Fibroblast of the conjunctiva (primary cell): ENCODE measurements at places on chromosomes 3 and 15.

DNA sequence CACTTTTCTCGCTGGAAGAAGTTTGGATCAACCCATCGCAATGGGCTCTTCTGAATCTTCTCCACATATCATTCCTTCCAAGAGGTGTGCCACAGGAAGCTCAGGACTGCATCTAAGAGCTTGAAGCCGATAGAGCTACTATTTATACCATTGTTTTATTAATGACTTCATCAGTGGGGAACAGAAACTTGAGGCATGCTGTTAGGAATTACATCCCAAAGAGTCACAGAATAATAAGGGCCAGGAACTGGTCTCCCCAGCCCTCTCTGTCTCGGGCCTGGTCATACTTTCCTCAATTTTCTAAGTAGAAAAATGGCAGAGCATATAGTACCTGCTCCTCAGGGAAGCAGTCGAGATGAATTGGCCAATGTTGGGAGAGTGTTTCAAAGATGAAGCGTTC, 16.9 kb upstream of the C15orf61 start:
- DNase-seq = no peak

DNA sequence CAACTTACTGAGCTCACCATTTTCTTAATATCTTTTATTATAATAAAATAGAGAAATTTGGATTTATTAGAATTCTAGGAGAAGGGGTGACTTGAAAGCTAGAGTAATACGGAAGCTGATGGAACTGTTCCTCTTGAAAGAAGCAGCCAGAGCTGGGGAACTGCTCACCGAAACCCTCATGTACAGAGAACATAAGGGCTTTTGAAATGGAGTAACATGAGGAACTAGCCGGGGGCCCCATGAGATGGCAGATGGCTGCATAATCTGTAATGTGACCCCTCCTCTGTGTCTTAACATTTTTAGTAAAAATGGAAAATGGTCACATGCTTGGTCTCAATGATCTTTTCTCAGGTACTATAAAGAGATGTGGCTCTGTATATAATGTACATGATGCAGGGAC, 15.7 kb upstream of the DYNC1LI1 start:
- DNase-seq = no peak

GRCh38 chr15:40075298-40076044, 33.2 kb downstream of the BMF start:
- no peak for DNase-seq

- DNase-seq = no peak
These were observed 86.4 kb downstream of the LRTM1 start for GRCh38 chr3:54841471-54841870.

- no peak for DNase-seq
These were observed 456.0 kb downstream of the TUSC7 start for GRCh38 chr3:117165601-117166051.

DNA sequence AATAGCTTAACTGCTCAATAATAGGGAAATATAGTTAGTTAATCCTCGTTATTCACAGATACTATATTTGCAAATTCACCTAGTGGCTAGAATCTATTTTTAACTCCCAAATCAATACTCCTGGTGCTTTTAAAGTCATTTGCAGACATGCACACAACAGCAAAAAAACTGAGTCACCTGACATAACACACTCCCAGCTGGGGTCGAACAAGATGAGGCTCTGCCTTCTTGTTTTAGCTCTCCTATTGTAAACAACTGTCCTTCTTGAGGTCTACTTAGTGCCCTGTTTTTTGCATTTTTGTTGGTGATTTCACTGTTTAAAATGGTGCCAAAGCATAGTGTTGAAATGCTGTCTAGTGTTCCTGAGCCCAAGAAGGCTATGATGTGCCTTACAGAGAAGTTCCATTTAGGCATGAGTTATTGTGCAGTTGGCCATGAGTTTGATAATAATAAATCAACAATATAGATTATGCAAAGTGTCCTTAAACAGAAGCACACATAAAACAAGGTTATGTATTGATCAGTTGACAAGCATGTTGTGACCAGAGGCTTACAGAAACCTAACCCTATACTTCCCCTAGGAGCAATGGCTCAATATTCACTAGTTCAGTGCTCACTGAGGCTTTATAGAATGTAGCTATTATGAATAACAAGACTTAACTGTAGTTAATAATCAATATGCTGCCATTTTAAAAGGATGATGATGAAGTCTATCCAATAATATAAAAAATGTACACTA, 18.6 kb downstream of the MAP3K13 start:
- no peak for DNase-seq

DNA sequence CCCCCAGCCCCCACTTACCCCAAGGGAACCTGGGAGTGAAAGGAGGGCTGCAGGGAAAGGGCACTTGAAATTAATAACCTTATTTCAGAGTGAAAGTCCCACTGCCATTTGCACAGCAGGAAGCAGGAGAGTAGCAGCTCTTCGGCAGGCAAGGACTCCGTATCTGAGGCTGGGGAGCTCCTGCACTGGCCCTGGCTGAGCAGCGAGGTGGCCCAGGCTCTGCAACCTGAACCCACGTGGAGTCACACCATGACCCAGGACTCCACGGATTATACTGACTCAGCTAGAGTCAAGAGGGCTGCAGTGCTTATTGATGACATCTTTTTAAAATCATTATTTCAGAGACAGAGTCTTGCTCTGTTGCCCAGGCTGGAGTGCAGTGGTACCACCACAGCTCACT, 214.5 kb downstream of the XXYLT1 start:
- DNase-seq = no peak

GRCh38 chr3:71376911-71377310, 206.6 kb downstream of the FOXP1 start:
- no peak for DNase-seq

GRCh38 chr3:16842272-16843270, 42.2 kb upstream of the PLCL2 start:
- DNase-seq = no peak

DNA sequence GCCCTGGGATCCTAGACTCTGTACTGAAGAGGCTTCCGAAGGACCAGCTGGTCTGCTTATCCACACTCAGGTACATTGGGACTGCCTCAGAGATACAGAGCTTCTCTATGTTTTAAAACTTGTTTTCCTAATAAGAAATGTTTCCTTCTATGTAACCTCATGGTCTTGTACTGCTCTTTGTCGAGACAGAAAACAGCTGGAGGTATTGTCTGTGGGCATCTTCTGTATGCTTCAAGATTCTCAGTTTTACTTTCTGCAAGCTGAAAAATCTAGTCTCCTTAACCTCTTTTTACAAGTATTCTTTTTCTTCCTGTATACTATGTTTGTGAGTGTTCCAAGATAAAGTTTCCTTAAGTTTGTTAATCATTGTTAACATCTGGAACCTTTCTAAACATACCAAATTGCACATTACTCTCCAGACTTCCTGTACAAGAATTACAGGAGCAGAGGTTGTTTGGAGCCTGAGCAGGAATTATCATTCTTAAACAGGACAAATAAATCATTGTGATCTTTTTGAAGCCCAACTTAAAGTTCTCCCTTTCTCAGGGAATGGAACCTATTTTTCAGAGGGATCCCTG, 358.3 kb upstream of the CFAP20DC start:
- DNase-seq = no peak

- peak; percentile 74 for DNase-seq
These were observed 1.5 kb upstream of the MYNN start for GRCh38 chr3:169771497-169772304.

DNA sequence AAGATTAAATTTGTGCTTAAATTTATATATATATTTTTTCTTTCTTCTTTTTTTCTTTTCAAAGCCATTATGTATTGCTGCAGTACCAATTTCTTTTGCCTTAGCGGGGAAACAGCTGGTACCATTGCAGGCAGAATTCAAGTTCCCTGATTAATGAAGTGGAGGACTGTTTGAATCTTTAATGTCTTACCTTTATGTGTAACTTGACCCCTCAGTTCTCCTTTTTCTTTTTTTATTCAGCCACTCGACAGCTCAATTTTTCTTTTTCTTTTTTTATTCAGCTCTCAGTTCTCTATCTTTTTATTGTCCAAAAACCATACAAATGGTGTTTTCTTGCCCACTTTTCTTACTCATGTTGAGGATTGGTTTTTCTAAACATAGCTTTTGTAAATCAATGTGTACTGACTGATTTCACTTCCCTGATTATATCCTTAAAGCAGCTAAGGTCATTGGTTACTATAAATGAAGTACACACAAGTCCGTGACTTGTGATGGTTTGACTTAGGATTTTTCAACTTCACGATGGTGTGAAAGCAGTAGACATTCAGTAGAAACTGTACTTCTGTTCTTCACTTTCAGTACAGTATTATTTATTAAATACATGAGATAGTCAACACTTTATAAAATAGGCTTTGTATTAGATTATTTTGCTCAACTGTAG, 22.8 kb downstream of the ATP2C1 start:
- no peak for DNase-seq

GRCh38 chr15:43186003-43186353, 775 bp downstream of the CCNDBP1 start:
- DNase-seq = no peak

- DNase-seq = no peak
These were observed 83.7 kb downstream of the PLXNA1 start for GRCh38 chr3:127066635-127067034.

GRCh38 chr3:188440340-188440972, 286.5 kb downstream of the LPP start:
- no peak for DNase-seq

DNA sequence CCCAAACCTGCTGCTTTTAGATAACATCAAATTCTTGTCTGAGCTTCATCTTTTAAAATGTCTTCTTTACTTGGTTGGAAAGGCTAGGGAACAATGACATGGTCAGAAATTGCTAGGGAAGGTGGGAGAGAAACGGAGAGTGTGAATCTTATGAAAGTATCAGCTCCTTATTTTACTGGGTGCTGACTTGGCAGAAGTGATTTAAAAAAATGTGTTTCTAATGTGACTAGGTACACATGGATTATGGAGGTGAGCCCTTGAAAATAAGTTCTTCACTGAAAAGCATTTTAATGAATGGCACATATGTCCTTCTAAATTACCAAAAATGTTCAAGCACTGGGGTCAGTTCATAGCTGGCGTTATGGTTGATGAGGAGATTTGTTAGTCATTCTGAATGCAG, 54.0 kb upstream of the PPARG start:
- DNase-seq = no peak

DNA sequence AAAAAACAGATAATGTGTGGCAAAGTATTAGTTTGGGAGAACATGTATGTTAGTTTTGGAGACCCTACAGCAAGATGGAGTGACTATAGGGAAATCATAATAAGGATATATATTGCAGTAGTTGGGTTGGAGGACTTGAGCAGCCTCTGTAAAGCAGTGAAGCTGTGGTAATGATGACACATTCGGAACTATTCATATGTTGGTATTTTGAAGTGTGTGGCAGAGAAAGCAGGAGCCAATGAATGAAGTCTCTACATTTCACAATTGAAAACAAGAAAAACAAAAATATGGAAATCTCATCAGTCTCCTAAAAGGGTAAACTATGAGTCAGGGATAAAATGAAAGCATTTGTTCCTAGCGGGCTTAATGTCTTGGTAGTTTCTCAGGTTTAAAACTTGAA, 645.9 kb downstream of the OTOL1 start:
- DNase-seq = peak; percentile 20

GRCh38 chr3:140933552-140933951, 8.1 kb upstream of the SLC25A36 start:
- DNase-seq = no peak

DNA sequence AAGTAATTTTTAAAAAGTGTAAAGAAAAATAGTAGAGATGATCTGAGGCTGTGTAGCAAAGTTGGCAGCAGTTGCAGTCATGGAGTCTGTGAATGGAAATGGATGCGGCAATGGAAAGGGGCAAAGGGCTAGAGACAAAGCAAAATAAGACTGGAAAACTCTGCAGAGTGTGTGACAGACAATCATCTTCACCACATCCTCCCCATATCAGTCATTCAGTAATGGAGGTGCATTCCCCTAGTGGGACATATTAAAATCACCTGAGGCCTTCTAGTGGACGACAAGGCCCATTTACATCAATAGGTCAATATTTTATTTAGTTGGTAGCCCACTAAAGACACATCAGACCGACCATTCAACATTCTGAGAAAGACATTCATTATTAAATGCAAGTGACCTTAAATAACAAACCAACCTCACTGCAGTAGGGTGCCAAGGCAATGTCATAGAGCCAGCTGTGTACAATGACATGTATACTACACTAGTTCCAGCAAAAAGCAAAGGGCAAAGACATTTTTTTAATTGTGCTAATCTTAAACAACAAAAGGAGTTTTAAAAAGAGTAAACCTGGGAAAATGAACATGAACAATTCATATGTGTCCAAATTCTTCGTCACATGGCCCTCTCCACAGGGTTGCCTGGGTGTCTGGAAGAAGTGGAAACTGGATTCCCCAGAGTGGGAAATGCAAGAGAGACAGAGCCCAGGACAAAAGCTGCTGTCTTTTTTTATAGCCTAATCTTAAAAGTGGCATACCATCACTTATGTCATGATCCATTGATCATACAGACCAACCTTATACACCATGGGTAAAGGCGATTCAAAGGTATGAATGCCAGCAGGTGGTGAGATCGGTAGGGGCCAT, 15.6 kb upstream of the RAP2B start:
- DNase-seq = no peak

- DNase-seq = no peak
These were observed 2.4 kb downstream of the FGD5 start for GRCh38 chr3:14821151-14821550.

DNA sequence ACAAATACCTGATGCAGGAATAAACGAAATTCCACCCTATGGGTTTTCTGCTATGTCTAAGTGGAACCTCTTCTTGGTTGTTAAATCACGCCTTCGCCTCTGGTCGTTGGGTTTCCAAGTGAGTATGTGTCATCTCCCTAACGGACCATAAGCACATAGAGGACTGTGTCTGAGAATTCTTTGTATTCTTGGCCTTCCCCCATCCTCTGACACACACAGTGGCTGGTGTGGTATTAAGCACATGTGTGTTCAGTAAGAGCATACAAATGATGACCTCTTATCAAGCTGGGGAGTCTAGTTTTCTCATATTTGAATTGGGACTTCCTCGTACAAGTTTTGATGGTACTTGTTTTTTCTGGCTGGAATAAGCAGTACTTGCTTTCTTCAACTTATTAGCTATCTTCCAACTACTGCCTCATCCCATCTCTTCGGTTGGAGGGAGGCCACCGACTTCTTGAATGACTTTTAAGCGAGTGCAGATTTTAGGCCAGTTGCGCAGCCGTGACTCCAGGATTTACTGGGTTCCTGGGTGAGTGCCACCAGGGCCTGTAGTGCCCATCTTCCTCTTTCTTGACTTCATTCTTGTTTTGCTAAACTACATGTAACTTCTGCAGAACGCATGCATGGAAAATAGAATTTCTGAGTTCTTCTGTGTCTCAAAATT, 240.2 kb downstream of the ADAMTS17 start:
- no peak for DNase-seq

DNA sequence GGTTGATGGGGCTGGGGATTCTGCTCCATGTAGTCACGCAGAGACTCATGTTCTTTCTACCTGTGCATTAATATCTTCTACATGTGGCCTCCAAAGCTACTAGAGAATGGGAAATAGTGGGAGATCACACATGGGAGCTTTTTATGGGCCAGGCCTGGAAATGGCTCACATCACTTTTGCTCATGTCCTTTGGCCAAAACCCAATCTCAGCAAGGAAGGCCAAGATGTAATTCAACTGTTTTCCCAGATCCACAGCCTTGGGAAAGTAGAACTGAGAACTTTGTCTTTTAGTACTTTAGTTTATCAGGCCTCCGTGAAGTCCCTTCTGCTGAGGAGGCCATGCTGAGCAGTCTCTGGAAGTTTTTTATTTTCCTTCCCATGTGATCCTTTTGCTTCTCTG, 73.2 kb upstream of the SLC4A7 start:
- no peak for DNase-seq
